GM04503 (cell line): ENCODE measurements at places on chromosomes 16 and 17.
A peak's percentile ranks its signal among the peaks of the same experiment; 100 is the strongest.

DNA sequence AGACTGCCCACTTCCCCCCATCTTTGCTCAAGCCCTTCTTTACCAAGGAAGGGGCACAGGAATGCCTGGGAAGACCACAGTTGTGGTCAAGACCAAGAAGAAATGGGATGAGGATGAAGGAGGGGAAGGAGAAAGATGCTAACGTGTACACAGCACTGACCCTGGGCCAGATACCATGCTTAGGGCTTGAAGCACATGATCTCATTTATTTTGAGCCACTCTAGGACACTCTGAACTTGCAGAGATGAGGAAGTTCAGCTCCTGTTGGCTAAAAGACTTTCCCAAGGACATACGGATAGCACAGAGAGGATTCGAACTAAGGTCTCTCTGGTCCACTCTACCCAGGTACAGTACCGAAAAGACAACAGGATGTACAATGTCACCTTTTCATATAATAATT is 42.6 kb downstream of the PIK3R5 start:
- no peak for DNase-seq

- DNase-seq, result no peak
These were observed 932 bp downstream of the ZNF267 start for GRCh38 chr16:31874366-31875111.

- no peak for DNase-seq
These were observed 13.4 kb downstream of the ABCA8 start for GRCh38 chr17:68941761-68942160.

DNA sequence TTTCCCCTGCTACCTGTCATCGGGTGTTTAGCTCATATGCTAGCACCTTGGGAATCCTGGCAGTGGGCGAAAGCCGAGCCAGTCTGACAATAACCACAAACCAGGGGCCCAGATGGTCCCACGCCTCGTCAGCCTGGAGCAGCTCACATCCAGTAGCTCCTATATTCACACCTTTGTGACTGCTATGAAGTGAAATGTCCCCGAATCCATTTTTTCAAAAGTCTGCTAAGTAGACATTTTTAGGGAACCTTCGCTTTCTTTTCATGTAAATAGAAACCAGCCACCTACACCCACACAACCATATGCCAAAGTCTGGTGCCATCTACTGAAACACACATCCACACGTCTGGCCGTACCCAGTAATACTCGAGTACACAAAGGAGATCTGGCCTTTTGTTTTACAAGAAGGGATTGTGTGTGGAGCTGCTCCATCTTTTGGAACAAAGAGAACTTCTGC is 176.8 kb downstream of the SLC39A11 start:
- no peak for DNase-seq

DNA sequence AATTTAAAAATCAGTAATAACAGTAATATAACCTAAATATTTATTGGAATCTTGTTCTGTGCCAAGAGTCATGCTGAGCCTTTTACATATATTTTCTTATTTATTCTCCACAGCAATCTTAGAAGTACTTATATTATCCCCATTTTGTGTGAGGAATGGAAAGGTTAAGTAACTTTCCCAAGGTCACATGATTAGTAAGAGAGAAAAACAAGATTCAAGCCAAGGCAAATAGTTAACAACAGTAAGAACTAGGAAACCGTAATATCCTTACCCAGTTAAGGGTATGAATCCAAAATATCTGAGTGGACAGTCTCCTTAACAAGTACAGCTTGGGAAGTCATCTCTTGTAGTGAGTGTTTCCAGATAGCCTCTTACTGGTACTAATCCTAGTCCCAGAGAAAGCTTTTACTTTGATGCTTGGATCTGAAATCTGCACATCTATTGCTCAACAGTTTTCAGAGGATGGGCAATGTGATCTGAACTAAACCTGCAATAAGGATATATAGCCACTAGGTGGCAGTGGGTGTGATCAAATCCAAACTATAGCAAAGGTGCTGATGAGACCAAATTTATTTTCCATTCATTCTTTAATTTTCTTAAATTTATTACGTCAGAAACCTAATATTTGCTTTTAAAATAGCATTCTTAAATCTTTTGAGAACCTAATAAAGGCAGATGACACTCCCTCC is 23.3 kb downstream of the SHISA6 start:
- no peak for DNase-seq

- DNase-seq, result no peak
These were observed 639.3 kb downstream of the KCNJ2 start for GRCh38 chr17:70808596-70808995.

DNA sequence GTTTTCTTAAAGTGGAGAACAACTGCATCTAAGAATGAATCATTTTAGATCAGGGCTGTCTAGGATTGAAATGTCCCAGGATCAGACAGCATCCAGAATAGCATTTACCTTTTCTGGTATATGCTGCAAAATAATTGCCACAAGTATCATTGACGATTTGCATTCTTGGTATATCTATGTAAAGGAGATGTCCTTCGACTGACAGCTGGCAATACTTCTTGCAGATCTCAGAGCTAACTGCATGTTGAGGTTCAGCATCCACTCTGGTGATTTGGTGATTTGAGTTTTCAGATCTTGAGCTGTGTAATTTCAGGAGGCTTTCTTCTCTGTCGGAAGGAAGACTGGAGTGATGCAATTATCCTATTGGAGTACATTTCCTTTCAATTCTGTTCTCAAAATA is 78.1 kb upstream of the CPHXL start:
- DNase-seq, result no peak

- no peak for DNase-seq
These were observed 57.7 kb downstream of the SRL start for GRCh38 chr16:4184038-4184702.

- DNase-seq, result no peak
These were observed 29.3 kb downstream of the UNC13D start for GRCh38 chr17:75814900-75815373.

DNA sequence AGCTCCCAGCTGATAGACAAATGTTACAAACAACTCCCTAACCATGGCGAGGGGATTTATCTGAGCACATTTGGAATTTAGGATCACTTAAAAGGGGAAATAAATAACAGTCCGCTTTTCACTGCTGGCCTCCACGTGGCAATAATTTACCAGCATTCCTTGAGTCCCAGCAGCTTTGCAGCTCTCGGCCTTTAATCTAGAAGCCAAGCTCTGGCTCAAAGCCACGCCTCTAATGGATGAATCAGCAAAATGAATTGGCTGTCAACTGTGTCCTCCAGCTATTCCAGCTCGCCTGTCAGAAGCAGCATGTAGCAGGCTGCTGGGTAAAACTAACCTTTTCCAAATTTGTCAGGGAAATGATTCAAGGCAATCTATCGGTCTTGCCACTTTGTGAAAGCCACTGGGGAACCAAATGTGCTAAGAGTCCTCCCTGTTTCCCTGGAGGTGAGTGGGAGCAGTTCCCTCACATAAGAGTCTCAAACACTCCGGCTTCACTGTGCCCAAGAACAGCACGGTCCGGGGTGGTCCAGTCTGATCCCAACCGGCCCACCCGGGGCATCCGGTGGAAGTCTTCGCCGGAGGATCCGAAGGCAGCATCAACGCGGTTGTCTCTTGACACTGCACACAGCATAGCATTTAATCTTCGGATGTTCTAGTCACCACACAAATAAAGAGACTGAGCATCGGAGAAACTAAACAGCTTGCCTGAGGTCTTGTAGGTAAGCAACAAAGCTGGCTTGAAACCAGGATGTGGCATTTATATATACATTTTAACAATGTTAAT is 143.3 kb downstream of the PARN start:
- peak; percentile 91 for DNase-seq

DNA sequence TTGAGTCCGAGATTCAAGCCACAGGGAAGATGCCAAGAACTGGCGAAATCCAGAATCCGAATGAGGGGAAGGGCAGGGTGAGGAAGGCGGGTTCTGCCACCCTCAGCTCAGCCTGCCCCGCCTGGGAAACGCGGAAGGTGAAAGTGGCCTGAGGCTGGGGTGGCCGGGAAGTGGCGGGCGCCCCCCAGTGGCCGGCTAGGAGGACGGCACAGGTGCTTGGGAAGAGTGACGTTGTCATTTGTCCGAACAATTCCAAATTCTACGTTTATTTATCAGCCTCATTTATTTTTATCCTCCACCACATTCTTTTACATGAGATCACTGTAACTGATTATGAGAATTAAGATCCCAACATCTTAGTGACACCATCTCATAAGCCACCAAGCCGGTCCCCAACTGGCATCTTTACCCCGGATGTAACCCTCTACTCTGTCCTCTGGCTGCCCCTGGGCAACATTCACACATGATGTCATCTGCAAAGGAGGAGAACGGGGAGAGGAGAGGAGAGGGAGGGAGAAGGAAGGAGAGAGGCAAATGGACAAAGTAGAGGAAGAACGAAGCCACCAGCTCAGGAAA is 21.3 kb downstream of the SRCIN1 start:
- DNase-seq, result no peak

DNA sequence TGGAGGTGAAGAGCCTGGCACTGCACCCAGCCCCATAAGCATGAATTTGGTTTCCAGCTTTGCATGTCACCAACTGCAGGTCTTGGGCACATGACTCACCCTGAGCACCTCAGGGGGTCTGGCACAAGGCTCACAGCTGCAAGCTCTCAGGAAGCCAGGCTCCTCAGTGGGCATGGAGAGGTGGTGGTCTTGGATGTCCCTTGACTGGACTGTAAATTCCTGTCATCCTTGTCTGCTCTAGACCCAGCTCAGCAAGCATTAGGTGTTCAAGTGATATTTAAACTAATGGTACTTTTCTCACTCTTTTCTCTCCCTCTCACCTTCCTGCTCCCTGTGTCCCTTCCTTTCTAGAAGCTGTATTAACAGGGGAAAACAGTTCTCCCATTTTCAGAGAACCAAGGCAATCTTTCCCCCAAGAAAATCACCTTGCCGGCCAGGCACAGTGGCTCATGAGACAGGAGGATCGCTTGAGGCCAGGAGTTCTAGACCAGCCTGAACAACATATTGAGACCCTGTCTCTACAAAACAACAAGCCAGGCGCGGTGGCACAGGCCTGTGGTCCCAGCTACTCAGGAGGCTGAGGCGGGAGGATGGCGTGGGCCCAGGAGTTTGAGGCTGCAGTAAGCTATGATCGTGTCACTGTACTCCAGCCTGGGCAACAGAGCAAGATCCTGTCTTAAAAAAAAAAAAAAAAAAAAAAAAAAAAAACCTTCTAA is 5.1 kb upstream of the KIFC3 start:
- DNase-seq, result no peak

- peak; percentile 52 for DNase-seq
These were observed 373.7 kb upstream of the SALL1 start for GRCh38 chr16:51524555-51525373.

DNA sequence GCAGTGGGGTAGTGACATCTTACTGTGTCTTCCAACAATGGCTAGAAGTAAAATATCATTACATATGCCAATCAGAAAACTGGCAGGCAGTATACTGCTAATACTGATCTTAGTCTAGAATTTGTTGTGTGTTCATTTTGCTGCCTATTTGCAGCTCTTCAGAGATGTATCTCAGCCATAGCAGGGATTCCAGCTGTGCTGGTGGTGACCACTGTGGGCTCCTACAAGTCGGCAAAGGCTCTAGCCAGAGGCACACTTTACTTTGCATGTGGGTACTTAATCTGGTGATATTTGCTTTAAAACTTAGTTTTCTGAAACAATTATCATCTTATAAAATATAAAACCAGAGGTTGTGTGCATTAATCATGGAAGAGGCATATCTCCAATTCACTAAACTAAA is 70.0 kb downstream of the TMC6 start:
- no peak for DNase-seq

- peak; percentile 38 for DNase-seq
These were observed 6.0 kb upstream of the KCNH6 start for GRCh38 chr17:63516910-63517824.

GRCh38 chr16:70520612-70521297 is 2.6 kb downstream of the COG4 start:
- DNase-seq, result peak; percentile 45

- no peak for DNase-seq
These were observed 22.6 kb upstream of the MGAT5B start for GRCh38 chr17:76845541-76846017.

- DNase-seq, result no peak
These were observed 34.7 kb downstream of the TRPV2 start for GRCh38 chr17:16450028-16450427.

- no peak for DNase-seq
These were observed 56.9 kb downstream of the TIMM22 start for GRCh38 chr17:1053661-1054360.

GRCh38 chr17:40338058-40338457 is 26.5 kb downstream of the GJD3 start:
- DNase-seq, result no peak

DNA sequence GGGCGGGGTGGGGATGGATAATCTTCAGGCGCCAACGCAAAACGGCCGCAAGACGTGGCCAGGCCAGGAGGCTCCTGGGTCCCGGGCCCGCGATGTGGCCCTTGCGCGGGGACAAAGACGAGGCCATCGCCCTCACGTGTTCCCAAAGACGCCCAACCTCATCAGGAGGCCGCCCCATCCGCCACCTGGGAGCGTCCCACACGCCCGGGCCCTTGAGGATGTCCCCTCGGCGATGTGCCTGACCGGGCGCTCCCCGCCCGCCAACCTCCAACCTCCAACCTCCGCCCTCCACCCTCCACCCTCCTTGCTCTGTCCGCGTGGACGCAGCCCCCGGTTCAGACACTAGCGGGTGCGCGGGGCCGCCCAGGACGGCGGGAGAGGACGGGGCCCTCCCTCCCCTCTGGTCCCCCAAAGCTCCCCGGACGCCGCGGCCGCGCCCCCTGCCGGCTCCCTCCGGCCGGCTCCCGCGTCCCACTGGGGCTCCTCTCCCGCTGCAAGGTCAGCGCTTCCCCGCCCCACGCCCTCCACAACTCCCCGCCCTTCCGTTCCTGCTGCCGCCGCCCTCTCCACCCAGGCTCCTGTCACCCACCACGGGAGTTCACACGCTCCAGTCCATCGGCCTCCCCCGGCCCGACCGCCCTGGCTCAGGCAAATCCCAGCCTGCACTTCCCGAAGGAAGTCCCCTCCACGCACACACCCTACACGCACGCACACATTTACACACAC is 250.8 kb upstream of the RPL38 start:
- DNase-seq, result no peak

DNA sequence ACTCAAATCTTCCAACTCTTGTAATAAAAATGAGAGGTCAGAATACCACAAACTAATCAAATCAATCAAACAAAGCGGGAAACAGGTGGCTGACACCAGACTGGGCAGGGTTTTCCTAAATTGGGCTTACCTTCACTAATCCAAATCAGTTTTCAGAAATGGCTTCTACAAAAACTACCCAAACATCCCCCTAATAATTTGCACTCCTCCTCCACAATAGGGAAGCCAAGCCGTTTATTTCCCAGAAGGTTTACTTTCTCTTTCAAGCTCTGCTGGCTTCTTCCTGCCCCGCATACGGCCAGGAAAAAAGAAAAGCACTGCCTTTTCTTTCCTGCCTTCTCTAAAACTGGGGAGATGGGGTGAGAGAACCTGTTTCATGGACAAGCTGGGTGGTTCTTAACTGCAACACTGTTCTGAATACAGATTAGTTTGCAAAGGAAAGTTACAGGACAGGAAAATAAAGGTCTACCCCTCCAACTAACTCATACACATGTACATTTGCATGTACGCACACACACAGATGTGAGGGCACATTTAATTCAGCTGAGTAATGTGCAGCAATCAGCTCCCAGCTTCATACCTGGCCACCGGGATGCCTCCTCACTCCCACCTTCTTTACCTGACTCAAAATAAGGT is 9.2 kb downstream of the STAT3 start:
- DNase-seq, result no peak
